GM06990 (cell line): ENCODE measurements at places on chromosomes 7 and 10.

GRCh38 chr10:23448802-23449570 lies 10.1 kb downstream of the OTUD1 start:
- peak; percentile 43 for DNase-seq

GRCh38 chr7:37714606-37715005 lies 31.0 kb downstream of the GPR141 start:
- no peak for DNase-seq

DNA sequence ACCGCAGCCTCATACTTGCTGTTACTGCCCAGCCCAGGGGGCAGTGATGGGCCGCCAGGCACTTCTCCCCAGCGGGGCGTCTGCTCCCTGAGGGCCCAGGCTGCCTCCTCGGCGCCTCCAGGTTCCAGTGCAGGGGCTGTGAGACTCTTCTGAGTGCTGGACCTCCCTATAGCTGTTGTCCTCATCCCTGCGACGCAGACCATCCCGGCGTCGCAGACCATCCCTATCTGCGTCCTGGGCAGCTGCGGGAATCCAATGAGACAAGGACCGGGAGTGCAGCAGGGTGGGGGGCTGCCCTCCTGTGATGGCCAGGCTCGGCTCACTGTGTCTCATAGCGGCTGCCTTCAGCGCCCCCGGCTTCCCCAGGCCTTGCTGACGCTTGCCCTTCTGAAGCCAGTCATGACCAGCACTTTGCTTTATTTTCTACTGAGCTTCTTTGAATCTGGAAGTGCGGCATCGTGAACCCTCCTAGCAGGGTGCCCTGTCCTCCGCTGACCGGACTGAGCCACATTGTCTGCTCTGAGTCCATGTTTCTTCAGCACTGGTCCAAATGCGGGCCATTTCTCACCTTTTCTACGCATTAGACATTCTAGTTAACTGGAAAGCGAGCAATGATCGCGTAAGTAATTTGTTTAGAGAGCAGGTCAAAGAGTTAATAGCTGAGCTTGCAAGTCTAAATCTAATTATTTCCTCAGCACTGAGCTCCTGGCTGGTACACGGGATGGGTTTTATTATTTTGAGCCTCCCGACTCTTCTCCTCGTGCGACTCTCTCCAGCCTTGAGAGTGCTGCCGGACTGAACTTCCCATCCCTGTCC lies 339.5 kb downstream of the WDR37 start:
- no peak for DNase-seq

GRCh38 chr7:98879198-98879978 lies 1.1 kb downstream of the TRRAP start:
- peak; percentile 51 for DNase-seq

GRCh38 chr7:91039033-91039432 lies 225.2 kb upstream of the FZD1 start:
- DNase-seq = no peak

- DNase-seq = peak; percentile 52
Measured at GRCh38 chr10:133257489-133258065, 19.1 kb downstream of the ADAM8 start.

DNA sequence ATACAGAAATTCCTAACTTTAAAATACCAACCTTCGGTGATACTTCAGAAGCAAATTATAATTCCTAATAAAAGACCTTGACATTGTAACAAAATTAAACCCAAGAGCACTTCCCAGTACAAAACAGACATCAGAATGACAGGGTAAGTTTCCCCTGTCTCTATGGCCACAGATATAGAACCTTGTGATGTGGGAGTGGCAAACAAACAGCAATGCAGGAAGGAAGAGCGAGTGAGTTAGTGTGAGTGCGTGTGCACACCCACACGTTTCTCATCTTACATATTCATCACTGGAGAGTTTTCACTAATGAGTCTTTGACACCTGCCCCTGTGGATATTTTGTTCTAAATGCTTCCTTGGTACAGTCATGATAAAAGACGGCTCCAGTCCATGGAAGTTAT lies 72.2 kb downstream of the VWC2 start:
- no peak for DNase-seq

GRCh38 chr7:89837515-89837914 lies 316.8 kb upstream of the STEAP1 start:
- no peak for DNase-seq

GRCh38 chr7:147903536-147904218 lies 686.9 kb upstream of the C7orf33 start:
- no peak for DNase-seq

- no peak for DNase-seq
Measured at GRCh38 chr7:117610396-117610795, 130.6 kb downstream of the CFTR start.

DNA sequence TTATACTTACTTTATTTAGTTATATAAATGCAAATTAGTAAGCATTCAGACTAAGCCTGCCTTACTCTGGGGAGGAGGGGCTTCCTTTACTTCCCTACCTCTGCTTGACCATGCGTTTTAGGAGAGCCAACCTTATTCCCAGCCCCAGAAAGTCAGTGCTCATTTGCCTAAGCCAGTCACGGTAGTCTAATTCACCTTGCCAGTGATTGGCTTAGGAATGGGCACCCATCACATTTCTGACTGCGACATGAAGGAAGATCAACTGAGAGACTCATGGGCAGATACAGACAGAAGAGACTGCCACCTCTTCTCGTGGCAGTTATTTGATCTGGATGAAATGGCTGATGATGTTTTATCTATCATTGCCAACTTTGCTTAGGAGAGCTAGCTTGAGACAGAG lies 29.5 kb downstream of the RPA3 start:
- no peak for DNase-seq

DNA sequence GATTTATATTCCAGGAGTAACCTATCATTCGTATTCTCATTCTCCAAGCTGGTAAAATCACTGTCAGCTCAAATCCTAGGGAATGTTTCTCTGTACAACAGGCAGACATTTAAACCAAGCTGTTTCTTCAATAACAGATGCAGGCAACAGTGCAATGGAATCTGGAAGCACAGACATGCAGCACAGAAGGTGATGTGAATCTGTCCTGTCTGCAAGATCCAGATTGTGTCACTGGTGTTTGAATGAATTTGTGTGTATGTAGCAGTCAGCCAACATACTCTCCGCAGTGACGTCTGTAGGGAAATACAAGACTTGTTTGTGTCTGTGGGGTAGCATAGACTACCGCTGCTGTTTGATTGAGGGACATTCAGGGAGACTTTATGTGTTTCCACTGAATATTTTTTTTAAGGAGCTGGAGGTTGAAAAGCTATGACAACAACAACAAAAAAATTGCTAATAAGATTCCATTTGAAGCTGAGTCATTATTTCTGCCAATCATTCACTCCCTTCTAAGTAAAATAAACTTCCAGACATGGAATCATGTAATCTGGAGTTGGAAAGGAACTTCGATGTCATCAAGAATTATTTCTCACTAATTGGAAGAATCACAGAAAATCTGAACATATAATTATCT lies 122.9 kb upstream of the MYO3A start:
- no peak for DNase-seq

DNA sequence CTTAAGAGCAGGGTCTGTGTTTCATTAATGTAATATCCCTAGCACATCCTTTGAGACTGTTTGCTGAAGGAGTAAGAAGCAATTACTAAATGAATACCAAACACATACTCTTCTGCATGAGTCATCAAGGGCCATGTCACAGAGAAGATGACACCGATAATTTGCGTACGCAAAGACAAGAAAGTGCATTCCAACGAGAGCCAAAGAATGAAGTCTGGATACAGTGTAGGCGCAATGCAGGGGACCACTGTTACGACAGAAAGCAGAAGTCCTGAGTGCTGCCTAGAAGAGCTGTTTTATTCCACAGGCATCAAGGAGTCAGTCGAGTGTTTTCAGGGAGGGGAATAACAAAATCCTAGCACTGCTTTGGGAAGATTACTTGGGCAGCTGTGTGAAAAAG lies 62.7 kb downstream of the VPS41 start:
- DNase-seq = no peak
